GM13976 (cell line): ENCODE measurements at places on chromosomes 16 and 17.

GRCh38 chr16:79062336-79062735 is 538.2 kb downstream of the MAF start:
- no peak for DNase-seq

GRCh38 chr17:63293323-63294075 is 152.6 kb downstream of the CYB561 start:
- DNase-seq: no peak

GRCh38 chr17:47967607-47968252 is 3.2 kb upstream of the CDK5RAP3 start:
- no peak for DNase-seq

DNA sequence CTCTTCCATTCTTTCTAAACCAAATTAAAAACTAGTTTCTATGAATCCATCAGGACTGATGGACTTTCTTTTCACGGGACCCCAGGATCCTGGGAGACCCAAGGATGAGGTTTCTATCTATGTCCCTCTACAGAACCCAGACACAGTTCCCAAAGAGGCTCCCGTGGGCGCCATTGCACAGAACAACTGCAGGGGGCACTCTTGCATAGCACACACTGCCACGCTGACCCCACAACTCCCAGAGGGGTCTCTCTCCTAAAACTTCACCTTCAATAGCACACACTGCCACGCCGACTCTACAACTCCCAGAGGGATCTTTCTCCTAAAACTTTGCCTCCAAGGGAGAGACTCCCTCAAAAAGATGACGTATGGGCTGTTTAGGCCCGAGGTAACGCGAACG is 9.0 kb downstream of the ABR start:
- DNase-seq: no peak

DNA sequence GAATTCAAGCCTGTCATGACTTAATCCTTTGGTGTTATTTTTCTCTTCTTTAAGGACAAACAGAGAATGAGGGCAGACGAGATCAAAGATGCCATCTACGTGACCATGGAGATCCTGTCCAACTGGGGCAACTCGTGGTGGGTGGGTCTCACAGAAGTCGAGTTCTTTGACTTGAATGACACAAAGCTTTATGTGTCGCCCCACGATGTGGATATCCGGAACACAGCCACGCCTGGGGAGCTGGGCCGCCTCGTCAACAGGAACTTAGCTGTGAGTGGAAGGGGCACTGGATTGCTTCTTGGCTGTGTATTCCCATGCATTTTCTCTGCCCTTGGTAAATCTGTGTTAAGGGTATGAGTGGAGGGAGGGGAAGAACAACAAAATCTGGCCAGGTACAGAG is 158.7 kb downstream of the KATNIP start:
- no peak for DNase-seq

GRCh38 chr16:5027575-5028235 is 6.0 kb downstream of the NAGPA start:
- no peak for DNase-seq

- DNase-seq: no peak
These were observed 44.4 kb upstream of the ATP2A3 start for GRCh38 chr17:4008441-4009185.

DNA sequence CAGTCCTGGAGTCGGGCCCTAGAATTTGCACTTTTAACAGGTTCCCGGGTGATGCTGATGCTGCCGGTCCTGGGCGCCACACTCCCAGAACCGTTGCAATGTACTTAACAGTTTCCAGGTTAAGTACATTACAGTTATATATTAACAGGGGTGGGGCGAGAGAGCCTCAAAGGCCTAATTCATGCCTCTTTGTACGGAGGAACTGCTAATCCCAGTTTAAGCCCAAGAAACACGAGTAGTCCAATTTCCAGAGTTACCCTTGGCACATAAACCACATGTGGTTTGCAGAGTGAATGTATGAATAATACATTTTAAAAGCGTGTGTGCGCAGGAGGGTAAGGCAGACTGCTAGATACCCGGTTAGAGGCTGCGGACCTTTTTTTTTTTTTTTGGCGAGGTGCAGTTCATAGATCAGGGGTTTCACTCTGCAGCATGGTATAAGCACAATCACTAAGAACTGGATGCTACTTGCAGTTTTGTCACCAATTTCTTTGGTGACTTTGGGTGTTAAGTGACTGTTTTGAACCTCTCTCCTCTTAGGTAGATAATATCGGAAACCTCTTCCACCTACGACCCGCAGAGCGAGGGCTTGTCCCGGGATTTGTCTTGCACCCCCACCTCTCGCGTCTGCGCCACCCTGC is 713 bp downstream of the COX11 start:
- DNase-seq: peak; percentile 47

GRCh38 chr17:50642722-50643656 is 8.3 kb downstream of the ABCC3 start:
- DNase-seq: no peak

- no peak for DNase-seq
These were observed 21.5 kb downstream of the MYO18A start for GRCh38 chr17:29158488-29159275.

GRCh38 chr16:75264457-75264998 is 13.1 kb upstream of the BCAR1 start:
- no peak for DNase-seq

DNA sequence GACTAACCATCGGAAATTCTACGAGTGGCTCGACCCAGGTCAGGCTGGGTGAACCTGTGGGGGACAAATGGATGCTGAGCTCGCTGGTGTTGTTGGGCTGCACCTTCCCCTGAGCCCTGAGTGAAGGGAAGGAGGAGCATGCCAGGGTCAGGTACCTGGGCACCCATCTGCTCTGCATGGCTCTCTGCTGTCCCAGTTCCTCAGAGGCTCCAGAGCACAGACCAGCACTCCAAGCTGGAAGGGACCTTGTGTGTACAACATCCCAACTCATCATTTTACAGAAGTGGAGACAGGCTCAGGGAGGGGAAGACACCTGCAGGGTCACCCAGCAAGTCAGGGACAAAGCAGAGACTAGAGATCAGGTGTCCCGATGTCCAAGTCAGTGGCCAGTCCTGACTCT is 84.9 kb upstream of the NLRP1 start:
- no peak for DNase-seq

DNA sequence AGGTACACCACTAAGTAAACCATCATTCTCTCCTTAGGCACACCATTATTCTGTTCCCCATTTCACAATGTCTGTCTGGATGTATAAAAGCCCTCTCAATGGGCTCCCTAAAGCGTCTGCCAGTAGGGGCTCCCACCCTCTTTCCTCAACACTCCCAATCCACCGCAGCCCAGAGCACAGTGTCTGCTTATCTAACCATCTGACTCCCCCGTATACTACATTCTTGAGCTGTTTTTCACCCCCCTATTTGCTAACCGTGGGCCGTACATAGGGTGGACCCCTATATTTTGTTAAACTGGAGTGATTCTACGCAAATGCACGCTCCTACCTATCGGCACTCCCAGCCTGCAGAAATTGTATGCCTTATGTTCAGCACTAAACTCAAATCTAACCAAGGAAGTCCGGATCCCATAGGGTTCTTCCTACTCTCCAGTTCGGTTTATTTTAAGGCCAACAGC is 685 bp upstream of the PSMD3 start:
- DNase-seq: no peak

DNA sequence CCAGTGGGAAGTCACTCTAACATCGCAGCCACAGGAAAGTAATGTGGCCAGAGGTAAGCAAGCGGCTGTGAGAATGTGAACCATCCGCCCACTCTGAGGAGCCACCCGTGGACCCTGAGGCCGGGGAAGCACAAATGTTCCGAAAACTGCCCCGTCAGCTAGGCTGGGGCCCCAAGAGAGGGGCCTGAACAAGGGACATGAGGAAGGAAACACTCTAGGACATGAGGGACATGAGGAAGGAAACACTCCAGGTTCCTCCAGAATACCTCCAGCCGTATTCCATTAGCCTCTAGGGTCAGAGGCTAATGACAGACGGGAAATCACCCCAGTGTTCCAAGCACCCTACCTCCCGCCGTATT is 317 bp downstream of the TEFM start:
- DNase-seq: peak; percentile 53
